ENCODE measurements at places on chromosomes 3 and 15. TPM values are rescaled to one million over a fixed set of nuclear protein-coding genes. Genes with fewer than 3 reads are reported as not detected.

DNA sequence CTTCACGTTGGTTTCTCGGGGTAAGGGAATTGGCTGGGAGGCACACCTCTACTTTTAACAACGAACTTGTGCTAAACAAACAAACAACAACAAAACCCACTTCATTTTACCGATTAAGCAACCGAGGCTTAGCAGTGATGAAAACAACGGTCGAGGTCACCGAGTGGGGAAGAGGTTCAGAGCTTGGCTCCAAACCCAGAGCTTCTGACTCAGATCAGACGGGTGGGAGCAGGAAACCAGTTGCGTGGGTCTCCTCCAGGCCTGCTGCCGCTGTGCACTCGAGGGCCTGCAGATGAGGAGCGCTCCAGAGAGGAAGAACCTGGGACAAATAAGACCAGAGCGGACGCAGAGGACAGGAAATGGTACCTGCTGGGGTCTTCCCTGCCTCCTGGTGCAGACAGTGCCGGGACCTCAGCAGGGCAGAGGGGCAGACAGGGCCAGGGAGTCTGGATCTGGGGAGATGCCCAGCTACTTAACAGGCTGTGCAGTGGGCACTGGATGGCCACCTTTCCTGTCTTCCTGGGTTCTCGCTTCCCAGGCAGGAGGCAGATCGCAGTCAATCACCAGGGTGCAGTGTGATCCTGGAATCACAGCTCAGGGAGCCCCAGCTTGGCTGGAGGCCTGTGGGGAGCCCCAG lies 99.0 kb upstream of the MEF2A start:
- peak; percentile 59 for DNase-seq

- DNase-seq, result no peak
Measured at GRCh38 chr3:68007621-68008226, 353.3 kb upstream of the SUCLG2 start.

DNA sequence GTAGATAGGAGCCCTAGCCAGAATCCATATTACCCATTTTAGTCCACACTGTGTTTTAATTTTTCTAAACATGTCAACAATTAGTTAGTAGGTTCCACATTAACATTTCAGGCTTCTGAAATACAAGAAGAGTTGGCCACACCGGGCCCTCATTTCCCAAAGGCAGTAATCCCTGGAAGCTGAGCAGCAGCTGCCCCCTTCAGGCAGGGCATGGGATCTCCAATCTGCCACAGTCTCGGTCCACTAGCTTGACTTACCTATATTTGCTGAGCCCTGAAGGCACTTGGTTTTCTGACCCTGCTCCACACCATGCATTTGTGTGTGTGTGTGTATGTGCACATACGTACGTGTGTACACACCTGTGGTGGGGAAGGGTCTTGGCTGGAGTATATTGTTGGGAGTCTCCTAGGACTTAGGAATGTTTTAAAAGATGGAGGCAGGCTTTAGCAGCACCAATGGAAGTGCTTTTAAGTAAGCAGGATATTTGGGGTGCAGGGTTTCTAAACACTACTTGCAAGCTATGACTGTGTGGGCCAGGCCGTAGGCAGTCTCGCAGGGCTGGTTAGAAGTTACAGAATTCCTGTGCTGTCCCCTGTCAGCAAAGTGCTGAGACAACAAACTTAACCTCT lies 71.2 kb upstream of the SOX14 start:
- no peak for DNase-seq

DNA sequence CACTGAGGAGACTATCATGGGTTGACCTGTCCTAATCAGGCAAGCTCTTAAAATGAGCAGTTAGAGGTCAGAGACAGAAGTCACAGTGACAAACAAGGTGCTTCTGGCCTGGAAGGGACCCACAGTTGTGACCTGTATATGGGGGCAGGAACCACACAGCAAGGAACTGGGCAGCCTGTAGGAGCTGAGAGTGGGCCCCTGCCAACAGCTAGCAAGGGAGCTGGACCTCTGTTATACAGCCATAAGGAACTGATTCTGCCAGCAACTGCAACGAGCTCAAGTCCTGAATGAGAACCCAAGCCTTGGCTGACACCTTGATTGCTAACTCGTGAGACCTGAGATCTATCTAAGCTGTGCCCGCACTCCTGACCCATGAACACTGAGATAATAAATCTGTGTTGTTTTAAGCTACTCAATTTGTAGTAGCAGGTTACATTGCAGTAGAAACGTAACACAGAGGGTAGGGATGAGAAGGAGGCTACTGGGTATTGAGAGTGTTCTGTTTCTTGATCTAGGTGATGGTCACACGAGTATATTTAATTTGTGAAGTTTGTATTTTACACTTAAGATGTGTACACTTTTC lies 44.5 kb upstream of the MAGI1 start:
- DNase-seq, result no peak

GRCh38 chr15:36059596-36059995 lies 513.6 kb upstream of the DPH6 start:
- DNase-seq, result no peak

- no peak for DNase-seq
Measured at GRCh38 chr3:136387031-136387430, 136.9 kb downstream of the PCCB start.

- DNase-seq, result no peak
Measured at GRCh38 chr3:14719006-14719405, 44.1 kb downstream of the C3orf20 start.

- no peak for DNase-seq
Measured at GRCh38 chr3:45571216-45571615, 23.3 kb upstream of the LIMD1 start.

DNA sequence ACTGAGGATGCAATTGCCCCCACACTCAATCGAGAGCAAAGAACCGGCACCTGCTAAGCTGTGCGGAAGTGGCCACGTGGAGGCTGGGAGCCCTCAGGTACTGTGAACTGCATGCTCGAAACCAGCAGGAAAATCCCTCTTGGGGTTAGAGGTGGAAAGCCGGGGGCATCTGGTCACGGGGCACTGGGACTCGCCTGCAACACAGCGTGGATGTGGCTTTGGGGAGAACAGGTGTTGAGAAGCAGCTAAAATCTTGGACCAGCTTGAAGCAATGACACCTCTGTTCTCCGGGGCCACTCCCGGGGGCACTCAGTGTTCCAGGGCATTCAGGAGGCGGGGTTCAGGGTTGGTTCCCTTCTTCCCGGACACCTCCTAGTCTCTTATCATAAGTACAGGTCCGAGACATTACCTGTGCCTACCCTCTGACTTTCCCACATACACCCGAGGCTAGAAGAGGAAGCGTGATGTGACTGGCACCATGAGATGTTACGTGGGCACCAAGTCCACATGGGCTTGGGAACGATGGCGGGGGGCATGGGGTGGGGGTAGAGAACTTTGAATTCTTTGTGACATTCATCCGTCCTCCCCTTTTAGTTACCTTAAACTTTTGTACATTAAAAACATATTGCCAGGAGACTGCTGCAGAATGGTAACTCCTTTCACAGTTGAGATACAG lies 172.0 kb downstream of the ADAMTS17 start:
- no peak for DNase-seq

DNA sequence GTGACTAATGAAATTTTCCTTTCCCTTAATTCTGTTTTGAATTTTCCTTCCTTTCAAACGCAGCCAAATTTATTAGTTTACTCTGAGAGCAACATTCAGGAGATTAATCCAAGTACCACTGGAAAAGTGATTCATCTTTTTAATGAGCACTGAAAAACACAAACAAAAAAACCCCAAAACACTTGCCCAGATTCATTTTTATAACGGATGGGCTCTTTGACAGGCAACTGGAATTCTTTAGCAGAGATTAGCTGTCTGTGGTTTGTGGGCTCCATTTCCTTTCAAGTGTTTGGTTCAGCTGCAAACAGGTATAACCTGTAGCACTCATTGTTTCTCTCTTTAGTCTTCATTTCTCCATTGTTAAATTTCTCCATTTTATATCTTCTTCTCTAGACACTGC lies 3.1 kb upstream of the POLR2M start:
- no peak for DNase-seq

DNA sequence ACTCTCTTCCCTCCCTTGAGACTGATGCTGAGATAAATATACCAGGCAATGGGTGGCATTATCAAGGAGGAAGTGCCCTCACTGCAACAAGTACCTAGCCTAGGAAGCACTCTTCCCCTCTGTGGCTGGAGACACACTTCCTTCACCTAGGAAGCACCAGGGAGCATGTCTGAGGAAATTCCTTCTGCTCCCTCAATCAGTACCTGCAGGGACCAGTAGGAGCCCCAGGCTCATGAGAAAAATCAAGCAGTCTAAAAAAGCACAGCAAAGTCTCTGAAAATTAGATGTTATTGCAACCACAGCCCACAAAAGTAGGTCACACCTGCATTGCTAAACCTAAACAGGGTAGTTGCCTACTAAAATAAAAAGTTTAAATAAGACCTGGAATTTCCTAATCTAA lies 78.2 kb upstream of the TRPM1 start:
- DNase-seq, result no peak

PGBD4 gene
- total RNA-seq, result 2.0 TPM

MED12L gene
- total RNA-seq, result 0.35 TPM

TRPM7 gene
- total RNA-seq, result 25.4 TPM

BDH1 gene
- total RNA-seq, result 48.3 TPM

TF gene
- total RNA-seq, result not detected

MOBP gene
- total RNA-seq, result 0.20 TPM

PLCL2 gene
- total RNA-seq, result 32.4 TPM

Data from right atrium auricular region (tissue), 2 donors.